Activated CD4-positive, CD25-positive, alpha-beta regulatory T cell treated with anti-CD3 and anti-CD28 coated beads, Interleukin-2, amount 50 U/mL, for 72 hours (primary cell): ENCODE measurements at places on chromosomes 5 and 9.
A peak's percentile ranks its signal among the peaks of the same experiment; 100 is the strongest.

- DNase-seq: peak; percentile 52
Measured at GRCh38 chr5:180470966-180471582, 23.1 kb upstream of the CNOT6 start.

GRCh38 chr5:87924436-87924835 is 344.2 kb downstream of the TMEM161B start:
- DNase-seq: no peak

DNA sequence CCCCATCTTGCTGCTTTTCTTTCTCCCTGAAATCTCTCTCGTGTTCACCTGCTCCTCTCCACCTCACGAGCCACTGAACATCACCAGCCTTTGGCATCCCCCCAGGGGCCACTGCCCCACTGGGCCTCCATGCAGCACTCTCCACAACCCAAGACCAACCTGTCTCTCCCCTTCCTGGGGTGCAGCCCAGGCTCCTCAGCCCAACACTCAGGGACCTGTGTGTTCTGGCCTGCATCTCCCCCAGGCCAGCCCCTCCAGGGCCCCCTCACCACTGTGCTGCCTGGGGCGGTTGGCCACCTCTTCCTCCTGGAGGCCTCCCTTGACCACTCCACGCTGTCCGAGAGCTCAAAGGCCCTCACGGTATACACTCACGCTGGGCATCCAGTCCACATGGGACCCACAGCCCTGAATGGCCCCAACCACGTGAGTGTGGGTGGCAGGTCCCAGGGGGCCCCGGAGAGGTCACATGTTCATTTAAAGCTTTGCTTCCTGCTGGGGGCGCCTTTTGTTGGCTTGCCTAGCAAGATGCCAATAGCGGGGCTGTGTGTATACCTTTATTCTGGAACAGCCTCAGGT is 453 bp upstream of the DOK3 start:
- DNase-seq: no peak

DNA sequence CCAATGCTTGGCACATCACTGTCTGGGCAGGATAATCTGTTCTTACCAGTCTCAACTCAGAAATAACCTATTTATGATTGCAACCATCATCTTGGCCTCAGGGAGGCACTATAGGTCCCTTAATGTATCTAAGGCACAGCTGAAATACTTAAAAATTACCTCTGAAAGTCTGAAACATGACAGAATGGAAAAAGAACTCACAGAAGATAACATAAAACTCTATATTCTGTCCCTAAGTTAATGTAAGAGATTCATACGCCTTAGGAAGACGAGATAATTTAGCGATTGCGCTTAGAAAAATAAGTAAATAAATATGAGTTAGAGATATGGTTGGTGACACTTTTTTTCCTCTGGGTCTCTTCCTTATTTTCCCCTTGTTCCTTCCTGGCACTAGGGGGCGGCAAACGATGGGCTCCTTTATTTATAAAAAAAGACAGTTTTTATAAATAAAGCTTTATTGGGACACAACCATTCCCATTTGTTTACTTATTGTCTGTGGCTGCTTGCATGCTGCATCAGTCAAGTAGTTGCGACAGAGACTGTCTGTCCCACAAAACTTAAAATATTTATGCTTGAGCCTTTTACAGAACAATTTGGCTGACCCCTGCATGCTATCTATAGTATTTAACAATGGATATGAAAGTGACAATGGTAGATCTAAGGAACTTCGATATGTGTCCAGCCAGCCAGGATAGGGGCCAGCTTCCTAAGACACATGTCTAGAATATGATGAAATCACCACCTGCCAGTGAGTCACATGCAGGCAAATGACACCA is 79.6 kb downstream of the PDE4D start:
- no peak for DNase-seq

GRCh38 chr5:2740876-2741555 is 10.5 kb downstream of the IRX2 start:
- DNase-seq: no peak

GRCh38 chr5:134877159-134877558 is 3.0 kb downstream of the TXNDC15 start:
- no peak for DNase-seq

DNA sequence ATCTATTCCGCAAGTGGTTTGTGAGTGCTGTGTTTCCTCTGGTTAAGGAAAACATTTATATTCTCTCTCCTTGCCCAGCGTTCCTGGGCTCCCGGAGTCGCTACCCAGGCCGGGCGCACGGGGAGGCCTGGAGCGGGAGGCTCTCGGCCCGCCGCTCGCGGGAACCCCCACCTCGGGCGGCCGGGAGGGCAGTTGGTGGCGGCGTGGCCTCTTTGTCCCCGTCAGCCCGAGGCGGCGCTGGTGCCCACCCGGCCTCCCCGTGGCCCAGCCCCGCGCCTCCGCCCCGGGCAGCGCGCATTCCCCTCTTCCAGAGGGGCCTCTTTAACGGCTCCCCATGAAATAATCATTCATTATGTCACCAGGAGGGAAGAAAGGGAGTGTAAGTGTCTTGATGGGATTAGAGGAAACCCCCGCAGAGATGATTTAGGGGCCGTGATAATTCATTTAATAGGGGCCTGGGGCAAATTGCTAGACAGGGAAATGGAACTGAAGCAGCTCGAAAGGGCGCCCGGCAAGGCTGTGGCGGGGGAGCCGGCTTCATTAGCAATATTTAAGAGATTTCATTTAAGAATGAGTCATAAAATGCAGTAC is 181.9 kb upstream of the TBCA start:
- DNase-seq: no peak

DNA sequence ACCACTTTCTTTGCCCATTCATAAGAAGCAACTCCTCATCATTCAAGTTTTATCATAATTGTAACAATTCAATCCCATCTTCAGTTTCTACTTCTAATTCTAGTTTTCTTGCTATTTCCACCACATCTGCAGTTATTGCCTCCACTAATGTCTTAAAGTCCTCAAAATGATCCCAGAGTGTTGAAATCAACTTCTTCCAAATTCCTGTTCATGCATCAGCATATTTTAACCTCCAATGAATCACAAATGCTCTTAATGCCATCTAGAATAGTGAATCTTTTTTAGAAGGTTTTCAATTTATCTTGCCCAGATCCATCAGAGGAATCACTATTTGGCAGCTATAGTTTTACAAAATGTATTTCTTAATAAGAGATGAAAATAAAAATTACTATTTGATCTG is 3.2 kb upstream of the SRP19 start:
- DNase-seq: no peak

DNA sequence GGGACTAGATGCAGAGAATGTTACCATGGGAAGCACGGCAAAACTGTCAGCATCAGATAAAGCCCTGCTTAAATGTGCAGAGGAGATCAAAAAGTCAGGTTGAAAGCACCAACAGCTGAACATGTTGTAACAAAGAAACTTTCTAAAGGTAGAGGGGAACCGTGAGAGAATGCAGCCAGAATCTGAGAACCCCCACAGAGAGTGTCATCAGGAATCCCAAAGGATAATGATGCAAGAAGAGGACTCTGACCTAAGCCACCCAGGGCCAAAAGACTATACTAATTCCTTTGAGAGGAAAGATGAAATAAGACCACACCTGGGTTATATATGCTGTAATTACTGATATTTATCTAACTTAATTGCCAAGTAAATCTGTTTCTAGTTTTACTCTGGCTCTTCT is 116.6 kb downstream of the PCSK1 start:
- no peak for DNase-seq

DNA sequence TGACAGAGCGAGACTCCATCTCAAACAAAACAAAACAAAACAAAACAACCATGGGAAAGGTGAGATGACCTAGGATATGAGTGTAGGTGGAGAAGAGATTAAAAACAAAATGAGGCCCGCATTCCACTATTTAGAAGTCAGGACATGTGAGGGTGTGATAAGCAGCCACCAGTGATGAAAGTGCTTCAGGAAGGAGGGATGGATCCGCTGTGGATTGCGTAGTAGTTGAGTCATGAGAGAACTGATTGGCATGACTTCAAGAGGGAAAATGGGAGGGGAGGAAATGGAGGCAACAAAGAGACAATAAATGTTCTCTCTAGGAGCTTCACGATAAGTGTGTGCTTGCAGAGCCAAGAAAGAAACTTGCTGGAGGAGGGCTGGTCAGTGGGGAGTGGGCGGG is 367.6 kb downstream of the ARL15 start:
- DNase-seq: no peak

- DNase-seq: no peak
Measured at GRCh38 chr9:99416007-99416406, 193.9 kb downstream of the SEC61B start.

DNA sequence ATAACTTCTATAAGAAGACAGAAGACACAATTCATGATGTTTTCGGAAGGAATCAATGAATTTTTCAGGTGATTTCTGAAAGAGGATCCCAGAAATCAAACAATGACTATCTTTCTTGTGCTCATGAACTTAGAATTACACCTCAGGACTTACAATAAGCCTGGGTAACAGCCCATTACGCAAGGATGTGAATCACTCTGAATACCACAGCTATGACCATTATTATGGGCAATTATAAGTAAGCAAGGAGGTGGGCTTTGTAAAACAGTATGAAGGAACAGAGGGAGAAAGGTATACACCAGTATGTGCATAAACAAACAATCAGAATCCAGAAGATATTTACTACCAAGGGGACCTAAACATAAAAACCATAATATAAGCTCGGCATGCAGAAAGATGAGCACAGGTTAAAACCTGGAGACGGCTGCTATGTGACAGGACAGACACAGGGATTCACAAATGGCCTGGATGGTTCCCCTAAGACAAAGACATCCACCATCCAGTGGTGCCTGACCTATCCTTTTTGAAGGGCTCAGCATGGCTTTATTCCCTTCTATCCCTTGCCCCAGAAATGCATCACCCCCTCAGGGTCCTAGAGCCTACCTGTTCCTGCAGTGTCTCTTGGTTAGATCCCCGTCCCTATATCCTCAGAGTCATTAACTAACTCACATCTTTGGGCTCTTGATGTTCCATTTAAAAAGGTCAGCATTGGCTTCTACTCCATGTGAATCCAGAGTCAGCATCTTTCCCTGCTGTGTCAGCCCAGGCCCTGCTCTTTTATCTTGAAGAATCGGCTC is 21.8 kb upstream of the PPP2CA start:
- no peak for DNase-seq

- DNase-seq: no peak
Measured at GRCh38 chr5:147712598-147712997, 69.9 kb downstream of the JAKMIP2 start.

- no peak for DNase-seq
Measured at GRCh38 chr5:133266966-133267365, 215.2 kb downstream of the HSPA4 start.

DNA sequence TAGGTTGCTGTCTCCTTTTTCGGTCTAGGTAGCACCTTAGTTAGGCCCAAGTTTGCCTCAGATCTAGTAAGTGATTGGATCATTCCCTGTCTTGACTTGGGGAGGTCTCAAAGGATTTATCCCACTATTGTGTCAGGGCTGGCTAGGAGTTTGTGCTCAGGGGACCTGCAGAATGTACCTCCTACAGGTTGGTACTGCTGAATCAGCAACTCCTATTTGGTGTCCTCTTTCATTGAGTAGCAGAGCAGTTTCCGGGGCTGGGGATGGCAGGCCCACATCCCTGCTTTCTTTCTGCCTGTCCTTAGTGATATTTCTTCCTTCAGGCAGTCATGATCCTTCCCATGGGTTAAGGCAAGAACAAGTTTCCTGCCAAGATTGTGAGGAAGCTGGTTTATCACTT is 192.9 kb upstream of the CCNH start:
- no peak for DNase-seq

- DNase-seq: no peak
Measured at GRCh38 chr9:128250839-128251731, 24.7 kb downstream of the GOLGA2 start.

DNA sequence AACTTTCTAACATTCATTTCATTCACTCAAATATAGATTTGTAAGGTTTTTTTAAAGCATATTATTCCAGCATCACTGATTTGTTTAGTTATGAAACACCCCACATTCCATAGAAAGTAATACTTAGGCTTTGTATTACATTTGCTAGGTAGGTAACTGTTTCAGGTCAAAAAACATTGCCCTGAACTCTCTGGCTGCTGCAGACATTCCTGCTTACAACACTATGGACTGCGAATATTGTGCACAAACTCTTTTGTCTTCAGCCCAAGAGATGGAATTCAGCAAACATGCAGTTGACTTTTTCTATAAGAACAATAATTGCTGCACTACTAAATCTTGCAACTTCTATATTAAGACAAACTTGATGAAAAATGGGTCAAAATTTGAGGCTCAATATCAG is 301.0 kb downstream of the ARL15 start:
- DNase-seq: no peak

DNA sequence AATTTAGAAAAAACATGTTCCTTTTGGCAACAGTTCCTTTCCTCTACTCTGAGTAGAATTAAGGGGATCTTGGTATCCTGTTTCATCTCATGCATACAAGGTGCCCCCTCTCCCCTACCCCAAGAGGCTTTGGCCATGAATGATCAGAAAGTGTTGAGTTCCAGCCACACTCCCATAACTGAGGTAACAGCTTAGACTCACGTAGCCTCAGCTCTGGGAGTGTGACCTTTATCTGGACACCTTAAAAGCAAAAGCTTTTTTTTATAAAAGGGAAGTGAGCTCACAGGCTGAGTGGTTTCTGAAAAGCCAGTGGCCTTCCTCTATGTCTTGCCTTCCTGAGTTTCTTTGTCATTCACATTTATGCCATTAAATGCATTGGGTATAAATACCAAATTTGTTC is 900 bp upstream of the HAVCR2 start:
- DNase-seq: no peak
